ENCODE measurements at places on chromosomes 5 and 9. TPM values are rescaled to one million over a fixed set of nuclear protein-coding genes. Genes with fewer than 3 reads are reported as not detected.

Gene DOK3
- 1.1 TPM for total RNA-seq

DNA sequence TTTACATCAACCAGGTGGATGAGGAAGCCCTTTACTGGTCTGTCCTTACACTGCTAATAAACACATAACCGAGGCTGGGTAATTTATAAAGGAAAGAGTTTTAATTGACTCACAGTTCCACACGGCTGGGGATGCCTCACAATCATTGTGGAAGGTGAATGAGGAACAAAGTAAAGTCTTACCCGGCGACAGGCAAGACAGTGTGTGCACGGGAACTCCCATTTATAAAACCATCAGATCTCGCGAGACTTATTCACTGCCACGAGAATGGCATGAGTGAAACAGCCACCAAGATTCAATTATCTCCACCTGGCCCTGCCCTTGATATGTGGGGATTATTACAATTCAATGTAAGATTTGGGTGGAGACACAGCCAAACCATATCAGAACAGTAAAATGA is 67.3 kb upstream of the GRAMD2B start:
- DNase-seq = no peak

DNA sequence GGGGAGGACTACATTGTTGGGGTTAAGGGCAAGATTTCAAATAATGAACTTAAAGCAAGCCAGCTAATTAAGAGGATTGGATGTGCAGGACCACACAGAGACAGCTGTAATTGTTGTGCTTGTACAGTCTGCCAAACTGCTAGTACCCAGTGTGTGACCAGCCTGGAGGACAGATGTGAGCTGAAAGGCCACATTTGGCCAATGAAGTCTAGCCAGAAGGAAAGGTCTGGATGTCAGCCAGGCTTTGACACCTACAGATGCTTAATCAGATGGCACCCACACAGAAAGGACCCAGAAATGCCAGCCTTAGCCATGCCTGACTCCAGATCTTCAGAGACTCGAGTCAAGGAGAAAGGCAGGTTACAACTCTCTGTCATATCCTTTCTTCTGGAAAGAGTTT is 491.1 kb downstream of the KIF4B start:
- no peak for DNase-seq

Gene PRR16
- 1.0 TPM for total RNA-seq

DNA sequence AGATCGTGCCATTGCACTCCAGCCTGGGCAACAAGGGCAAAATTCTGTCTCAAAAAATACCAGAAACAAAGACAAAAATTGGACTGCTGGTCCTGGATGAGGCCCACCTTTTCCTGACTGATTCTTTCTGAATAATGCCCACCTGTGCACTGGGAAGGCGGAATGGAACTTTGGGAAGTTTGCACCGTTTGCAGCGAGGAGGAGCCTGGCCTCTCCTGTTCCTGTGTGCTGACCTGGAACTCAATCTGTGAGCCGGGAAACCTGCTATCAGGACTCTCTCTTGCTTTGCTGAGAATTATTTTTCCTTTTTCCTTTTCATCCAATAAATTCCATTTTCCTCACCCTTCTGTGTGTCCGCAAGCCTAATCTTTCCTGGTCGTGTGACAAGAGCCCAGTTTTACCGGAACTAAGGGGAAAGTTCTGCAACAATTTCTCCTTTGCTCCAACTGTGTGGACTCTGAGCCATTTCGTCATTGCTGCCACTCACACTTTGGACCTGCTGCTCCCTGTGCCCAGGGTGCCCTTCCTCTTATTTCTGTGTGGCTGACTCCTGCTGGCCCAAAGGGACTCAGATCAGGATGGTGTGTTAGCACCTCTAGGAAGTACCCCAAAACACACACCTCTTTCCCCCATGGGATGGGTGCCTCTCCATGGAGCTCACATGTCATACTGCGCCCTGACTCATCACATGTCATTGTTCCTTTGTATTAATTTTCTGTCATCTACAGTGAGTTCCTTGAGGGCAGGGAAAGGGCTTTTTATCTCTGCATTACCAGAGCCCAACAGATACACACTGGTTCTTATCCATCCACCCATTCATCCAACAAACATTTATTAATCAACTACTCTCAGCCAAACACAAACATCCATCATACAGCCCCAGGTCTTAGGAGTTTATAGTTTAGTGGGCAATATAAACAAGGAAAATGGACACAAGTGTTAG is 4.7 kb upstream of the GLRX start:
- no peak for DNase-seq

DNA sequence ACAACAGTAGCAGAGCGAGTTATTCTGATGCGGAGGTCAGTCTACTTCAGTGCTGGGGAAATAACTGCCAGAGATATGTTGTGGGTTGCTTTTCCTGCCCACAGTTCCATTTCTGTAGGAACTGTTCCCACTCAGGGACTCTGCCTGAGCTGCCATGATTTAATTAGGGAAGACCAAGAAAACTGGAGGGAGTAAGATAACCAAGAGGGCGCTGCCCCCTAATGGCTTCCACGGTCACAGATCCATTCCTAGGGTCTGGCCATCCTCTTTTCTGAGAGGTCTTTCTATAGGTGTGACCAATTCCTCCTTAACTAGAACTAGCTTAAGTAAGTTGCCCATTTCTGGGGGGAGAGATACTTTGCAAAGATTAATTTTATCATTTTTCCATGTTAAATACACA is 125.9 kb downstream of the APBA1 start:
- DNase-seq = no peak

Gene PCDHGB5
- total RNA-seq = 19.3 TPM

GRCh38 chr5:131224387-131225201 is 39.3 kb upstream of the CDC42SE2 start:
- DNase-seq = no peak

- DNase-seq = no peak
These were observed 78.5 kb downstream of the AP3B1 start for GRCh38 chr5:78215972-78216371.

DNA sequence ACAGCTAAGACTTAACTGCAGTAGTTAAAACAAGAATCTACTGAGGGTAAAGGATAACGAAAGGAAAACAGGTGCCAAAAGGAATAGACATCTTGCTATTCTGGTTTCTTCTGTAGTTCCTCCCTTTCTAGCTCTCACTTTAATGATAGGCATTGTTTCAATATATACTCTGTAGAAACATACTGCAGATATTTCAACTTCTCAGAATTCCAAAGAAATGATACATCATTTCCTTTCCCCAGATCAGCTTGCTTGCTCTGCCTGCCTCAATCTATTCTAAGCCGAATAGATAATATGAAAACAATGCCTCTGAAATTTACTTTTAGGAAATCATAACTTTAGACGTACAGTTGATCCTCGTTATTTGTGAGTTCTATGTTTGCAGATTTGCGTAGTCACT is 46.3 kb downstream of the ACO1 start:
- DNase-seq = no peak

Gene NIPAL4
- total RNA-seq = 22.7 TPM

- DNase-seq = no peak
These were observed 1.0 kb downstream of the RABL6 start for GRCh38 chr9:136808806-136809158.

DNA sequence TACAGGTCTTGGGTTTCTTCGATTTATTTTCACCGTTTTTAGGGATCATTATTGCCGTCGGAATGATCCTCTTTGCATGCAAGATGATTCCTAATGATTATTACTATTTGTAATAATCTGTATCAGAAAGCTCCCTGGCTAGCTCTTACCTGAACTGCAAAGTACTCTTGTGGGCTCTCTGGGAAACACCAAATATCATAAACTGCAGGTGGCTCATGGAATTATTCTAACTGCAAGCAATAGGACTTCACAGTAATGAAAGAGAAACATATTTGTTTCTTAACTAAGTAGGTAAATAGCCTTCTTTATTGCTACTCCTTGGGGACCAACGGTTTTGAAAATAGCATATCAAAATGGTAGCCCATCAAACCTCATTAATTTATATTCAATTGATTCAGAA is 219.4 kb downstream of the NFIB start:
- DNase-seq = no peak

Gene PPIP5K2
- total RNA-seq = 30.6 TPM

Gene GARIN3
- not detected for total RNA-seq

Gene HARS2
- total RNA-seq = 31.6 TPM

DNA sequence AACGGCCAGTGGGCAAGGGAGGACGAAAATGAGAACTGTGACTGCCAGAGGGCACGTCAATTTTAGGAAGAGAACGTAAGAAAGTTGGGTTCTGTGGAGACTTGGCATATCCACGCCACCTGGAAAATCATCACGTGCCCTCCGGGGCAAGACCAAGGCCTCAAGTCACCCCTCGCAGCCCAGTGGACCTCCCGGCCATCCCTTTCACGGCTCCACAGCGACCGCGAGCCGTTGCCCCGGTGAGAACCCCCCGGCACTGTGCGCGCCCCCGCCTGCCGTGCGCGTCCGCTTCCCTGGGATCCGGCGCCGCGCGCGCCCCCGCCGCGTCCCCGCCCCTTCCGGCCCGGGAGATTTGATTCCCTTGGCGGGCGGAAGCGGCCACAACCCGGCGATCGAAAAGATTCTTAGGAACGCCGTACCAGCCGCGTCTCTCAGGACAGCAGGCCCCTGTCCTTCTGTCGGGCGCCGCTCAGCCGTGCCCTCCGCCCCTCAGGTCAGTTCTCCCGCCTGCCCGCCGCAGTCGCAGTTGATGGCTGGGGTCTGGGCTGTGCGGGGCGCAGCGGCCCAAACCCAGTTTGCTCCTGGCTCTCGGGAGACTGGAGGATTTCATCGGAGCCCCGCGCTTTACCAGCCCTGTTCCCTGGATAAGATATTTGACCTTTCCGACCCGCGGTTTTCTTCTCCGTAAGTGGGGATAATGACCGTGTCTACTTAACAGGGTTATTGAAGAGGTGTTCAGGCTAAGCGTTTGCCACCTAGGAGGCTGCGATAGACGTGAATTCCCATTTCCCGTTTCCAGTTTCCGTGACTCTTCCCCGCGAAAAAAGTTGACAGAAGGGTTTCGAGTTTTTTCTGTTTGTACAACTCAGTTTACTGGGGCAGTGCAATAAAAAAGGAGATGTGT is at the start of gene MELK:
TSS of gene MELK (plus strand) at position 381 of the 904 bp plus-strand sequence. CDS start 8,787 bp downstream, outside the sequence.
- no peak for DNase-seq

GRCh38 chr5:138898299-138898698 is 23.2 kb upstream of the LRRTM2 start:
- no peak for DNase-seq

DNA sequence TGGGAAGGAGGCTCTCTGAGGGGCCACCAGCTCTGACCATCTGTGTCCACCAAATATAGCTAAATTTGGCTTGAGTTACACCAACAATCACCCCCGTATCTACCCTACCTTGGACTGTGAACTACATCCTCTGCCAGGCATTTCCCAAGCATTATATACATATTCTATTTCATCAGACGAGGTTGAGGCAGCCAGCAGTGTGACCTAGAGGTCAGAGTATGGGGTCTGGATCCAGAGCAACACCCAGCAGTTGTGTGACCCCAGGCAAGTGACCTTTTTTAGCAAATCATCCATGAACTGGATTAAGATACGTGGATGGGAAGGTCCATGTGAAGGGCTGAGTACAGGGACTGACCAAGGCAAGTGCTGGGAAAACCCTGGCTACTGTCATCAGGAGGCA is 180.6 kb downstream of the HSPA4 start:
- no peak for DNase-seq

- DNase-seq = no peak
These were observed 39.2 kb downstream of the DCAF10 start for GRCh38 chr9:37839496-37840461.

- no peak for DNase-seq
These were observed 250.1 kb upstream of the KLF4 start for GRCh38 chr9:107739601-107740082.

DNA sequence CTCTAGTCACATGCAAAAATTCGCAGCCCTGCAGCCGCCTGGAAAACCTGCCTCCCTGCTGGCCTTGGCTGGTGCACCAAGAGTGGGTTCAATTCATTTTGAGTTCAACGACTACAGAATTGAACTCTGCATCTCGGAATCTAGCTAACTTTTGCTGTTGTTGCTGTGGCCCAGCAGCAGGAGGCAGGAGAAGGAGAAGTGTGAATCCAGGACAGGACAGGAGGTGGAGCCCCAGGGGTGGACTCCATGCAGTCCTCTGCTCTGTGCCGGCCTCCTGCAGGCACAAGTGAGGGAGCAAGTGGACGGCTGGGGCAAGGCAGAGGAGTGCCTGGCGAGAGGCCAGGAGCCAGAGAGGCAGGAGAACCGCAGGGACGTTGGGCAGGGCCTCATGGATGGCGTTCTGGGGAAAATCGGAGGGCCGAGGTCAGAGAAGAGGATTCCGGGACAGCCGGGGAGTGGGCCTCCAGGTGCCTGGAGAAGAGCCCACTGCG is 214.2 kb downstream of the FANCC start:
- no peak for DNase-seq

Gene SLC6A18
- not detected for total RNA-seq

Gene PCDHB4
- total RNA-seq = 0.48 TPM

GRCh38 chr9:27664121-27664779 is 91.0 kb upstream of the C9orf72 start:
- no peak for DNase-seq

GRCh38 chr5:14560091-14560595 is 21.4 kb upstream of the OTULINL start:
- DNase-seq = no peak

Gene ZFP37
- 0.68 TPM for total RNA-seq
